Ovary (tissue), 10 donors: ENCODE measurements at places on chromosomes 5 and 9.

GRCh38 chr9:136299116-136299515 lies 4.8 kb downstream of the CCDC187 start:
- H3K27me3 ChIP-seq: no peaks in the 10 kb centered on the region
- DNase-seq: no peak
- no peaks in the 10 kb centered on the region for H3K36me3 ChIP-seq
- no peaks in the 10 kb centered on the region for H3K4me1 ChIP-seq
- no peak overlapping the region for H3K4me3 ChIP-seq
- H3K27ac ChIP-seq: no peak overlapping the region

- H3K27me3 ChIP-seq: no peaks in the 10 kb centered on the region
- DNase-seq: no peak
- H3K4me1 ChIP-seq: no peaks in the 10 kb centered on the region
- H3K27ac ChIP-seq: no peak overlapping the region
- H3K36me3 ChIP-seq: no peaks in the 10 kb centered on the region
Measured at GRCh38 chr5:39283231-39283818, 64.0 kb upstream of the FYB1 start.

DNA sequence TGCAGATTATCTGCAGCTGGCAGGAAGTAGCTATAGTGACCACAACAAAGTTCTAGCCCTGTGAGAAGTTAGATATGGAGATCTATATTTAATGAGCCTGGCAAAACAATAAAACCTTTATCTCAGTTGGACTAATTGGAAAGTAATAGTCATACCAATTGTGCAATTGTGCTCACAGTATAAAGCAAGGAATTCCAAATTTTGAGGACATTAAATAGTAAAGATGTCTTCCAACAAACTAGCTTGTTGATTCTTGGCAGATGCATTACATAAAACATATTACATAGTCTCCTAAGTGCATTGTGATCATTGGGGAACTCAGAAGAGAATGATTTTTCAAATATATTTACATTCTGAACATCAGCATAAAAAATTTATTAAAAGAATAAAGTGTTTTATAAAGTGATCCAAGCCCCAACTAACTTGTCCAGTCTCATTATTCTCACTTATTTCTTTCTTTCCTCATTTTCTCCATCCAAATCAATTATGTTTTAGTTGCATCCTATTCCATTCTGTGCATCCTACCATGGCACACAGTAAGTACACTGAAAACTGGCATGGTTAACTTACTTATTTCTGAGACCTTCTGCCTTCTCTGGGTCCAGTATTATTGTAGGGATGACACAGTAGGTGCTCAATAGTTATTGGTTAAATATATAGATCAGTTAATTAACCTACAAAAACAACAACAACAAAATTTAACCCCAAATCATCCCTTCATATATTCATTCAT lies 977.2 kb upstream of the NUDT12 start:
- H3K4me3 ChIP-seq: no peak overlapping the region
- H3K27me3 ChIP-seq: no peaks in the 10 kb centered on the region
- no peak overlapping the region for H3K27ac ChIP-seq
- no peak for DNase-seq

- H3K4me3 ChIP-seq: no peak overlapping the region
- no peaks in the 10 kb centered on the region for H3K36me3 ChIP-seq
- DNase-seq: no peak
- no peak overlapping the region for H3K27ac ChIP-seq
- no peaks in the 10 kb centered on the region for H3K4me1 ChIP-seq
Measured at GRCh38 chr5:149279661-149280060, 8.0 kb downstream of the AFAP1L1 start.

DNA sequence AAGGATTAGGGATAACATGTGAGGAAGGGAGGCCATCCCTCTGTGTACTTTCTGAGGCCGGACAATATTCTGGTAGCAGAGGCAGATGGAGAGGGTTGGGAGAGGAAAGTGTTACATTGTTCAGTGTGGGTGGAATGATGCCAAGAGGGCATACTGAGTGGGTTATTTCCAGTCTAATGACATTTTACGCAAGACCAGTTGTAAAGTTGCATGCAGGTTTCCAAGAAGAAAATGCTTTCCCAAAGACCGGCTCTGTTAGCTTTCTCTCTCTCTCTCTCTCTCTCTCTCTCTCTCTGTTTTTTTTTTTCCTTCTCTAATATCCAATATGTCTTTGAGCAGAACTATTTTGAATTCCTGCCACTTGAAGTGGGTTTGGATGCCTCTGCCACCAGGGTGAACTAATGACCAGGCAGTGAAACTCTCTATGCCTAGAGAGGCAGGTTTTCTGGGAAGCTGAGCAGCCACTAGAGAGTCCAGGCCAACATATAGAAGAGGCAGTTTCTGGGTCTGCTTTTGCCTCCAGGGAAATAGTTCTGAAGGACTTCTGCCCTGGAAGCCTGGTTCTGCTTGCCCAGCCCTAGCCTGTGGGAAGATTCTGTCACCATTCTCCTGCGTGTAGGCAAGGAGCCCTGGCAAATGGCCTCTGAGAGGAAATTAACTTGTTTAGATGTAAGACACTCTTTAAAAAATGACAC lies 24.4 kb upstream of the ZNF366 start:
- H3K4me1 ChIP-seq: no peaks in the 10 kb centered on the region
- no peak overlapping the region for H3K27ac ChIP-seq
- no peak for DNase-seq
- H3K36me3 ChIP-seq: no peaks in the 10 kb centered on the region

DNA sequence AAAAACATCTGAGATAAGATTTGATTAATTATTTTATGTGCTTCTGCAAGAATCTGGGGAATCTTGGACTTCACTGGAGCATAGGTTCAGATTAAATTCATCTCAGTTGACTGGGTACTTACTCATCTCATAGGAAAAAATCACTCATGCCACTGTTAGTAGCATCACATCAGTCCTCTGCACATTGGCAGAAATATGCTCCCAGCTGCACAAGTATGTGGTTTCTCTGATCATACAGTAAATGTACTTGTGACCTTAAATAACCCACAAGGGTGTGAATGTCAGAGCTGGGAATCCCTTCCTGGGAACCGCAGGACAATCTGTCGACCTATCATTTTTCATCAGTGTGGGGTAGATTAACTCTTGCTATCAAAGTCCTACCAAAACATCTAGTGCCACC lies 203.7 kb upstream of the SLC24A2 start:
- H3K36me3 ChIP-seq: no peaks in the 10 kb centered on the region
- DNase-seq: no peak
